ENCODE measurements at places on chromosomes 1 and 21.

DNA sequence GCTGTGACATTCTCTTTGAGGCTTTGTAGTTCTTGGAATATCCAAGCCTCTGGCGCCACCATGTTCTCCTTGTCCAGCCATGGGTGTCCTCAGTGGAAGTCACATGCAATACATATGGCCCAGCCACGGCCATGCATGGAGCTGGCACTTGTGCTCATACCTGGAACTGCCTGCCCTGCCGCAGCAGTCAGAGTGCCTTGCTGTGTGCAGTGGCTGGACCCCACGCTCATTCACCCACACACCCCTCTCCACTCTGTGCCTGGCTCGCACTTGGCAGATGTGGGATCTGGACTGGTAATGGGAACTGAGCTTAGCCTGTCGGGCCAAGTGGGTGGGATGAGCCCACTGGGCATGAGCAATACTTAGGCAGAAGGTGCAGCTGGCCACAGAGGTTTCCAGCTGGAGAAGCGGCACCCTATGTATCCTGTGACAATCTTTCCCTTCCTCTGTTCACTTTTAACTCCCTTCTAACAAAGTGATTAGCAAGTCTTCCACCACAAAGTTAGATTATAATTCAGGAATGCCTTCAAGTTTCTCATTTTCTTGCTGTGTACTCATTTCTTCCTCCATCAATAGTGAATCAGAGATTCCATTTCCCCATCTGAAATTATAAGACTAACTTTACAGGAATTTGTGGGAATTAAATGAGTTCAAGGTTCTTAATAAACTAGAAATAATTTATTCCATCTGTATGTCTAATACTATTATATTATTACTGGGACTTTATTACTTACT lies 351.6 kb upstream of the NCAM2 start:
- DNase-seq: no peak

DNA sequence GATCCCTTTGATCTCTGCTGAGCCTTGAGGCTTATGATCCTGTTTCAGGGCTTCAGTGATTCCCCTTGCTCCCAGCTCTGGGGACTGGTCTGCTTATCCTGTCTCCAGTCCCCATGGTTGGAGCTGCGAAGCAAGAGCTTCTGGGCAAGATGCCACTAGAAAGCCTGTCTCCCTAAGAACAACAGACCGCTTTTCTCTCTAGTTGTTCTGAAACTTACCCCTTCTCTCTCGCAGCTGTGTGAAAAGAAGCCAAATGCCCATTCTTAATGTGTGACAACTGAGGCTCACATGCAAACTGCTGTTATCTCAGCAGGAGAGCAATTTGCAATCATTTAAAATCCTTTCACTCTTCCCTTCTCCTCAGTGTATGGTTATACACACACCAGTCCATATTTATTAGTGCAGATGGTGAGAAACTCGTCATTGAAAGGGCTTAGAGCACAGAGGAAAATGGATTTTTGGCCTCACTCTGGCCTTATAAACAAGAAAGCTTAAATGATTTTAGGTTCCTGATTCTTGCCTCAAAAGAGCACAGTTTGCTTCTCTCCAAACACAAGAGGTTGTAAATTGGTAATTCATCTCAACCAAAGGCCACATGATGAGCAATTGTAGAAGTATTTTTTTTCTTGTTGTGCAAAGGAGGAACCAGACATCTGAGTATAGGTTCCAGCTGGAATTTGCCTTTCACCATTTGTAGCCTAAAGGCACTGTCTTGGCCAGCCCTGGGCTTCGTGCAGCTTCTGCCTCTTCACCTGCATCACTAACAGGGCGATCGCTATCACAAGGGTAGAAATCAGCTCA lies 179.2 kb upstream of the LMO4 start:
- DNase-seq: no peak

DNA sequence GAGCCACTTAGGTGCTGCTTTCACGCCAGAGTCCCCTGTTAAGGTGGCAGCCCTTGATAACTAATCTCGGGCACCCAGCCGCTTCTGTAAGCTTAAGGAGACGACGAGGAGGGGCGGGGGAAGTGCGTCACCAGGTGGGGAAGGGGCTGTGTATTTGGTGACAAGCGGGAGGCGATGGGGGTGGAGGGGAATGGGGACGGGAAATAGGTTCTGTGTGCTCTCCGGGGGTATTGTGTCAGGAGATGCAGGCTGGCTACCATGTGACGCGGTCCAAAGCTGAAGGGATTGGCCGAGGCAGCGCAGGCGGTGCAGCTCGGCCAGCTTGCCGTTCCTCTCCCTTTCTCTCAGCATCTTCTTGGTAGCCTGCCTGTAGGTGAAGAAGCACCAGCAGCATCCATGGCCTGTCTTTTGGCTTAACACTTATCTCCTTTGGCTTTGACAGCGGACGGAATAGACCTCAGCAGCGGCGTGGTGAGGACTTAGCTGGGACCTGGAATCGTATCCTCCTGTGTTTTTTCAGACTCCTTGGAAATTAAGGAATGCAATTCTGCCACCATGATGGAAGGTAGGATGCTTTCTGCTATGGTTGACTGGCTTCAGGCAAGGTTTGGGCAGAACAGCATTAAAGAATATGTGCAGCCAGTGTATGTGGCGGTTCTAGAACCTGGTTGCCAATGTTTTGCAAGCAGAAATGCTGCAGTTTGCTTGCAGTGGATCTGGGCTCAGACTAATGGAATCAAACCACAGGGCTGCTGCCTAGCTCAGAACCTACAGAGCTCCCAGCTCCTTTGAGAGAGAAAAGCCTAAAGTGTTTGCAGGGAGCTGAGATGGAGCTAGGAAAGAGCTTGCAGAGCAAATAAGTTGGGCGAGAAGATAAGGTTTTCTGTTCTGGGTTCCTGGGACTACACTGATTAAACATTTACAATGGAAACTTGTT lies at the start of gene SGIP1:
Gene SGIP1 (plus strand): TSS at position 350 of the 937 bp plus-strand sequence. CDS start 206 bp downstream, at position 556.
- no peak for DNase-seq

DNA sequence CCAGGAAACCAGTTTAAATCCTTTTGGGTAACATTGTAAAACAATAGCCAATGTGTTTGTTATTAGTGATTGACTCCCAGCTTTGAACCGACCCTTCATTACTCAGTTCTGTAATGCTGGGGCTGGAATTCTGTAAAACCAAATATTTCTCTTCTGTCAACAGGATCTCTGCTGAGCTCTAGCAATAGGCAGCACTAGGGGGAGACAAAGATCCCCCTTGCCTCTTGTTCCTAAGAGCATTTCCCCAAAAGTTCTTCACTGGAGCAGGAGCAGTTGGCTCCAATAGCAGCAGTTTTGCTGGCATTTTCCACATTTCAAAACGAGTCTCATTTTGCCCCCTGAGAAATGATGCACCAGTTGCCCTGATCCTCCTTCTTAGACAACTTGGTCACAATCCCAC lies 1671.1 kb downstream of the MRPL39 start:
- no peak for DNase-seq

DNA sequence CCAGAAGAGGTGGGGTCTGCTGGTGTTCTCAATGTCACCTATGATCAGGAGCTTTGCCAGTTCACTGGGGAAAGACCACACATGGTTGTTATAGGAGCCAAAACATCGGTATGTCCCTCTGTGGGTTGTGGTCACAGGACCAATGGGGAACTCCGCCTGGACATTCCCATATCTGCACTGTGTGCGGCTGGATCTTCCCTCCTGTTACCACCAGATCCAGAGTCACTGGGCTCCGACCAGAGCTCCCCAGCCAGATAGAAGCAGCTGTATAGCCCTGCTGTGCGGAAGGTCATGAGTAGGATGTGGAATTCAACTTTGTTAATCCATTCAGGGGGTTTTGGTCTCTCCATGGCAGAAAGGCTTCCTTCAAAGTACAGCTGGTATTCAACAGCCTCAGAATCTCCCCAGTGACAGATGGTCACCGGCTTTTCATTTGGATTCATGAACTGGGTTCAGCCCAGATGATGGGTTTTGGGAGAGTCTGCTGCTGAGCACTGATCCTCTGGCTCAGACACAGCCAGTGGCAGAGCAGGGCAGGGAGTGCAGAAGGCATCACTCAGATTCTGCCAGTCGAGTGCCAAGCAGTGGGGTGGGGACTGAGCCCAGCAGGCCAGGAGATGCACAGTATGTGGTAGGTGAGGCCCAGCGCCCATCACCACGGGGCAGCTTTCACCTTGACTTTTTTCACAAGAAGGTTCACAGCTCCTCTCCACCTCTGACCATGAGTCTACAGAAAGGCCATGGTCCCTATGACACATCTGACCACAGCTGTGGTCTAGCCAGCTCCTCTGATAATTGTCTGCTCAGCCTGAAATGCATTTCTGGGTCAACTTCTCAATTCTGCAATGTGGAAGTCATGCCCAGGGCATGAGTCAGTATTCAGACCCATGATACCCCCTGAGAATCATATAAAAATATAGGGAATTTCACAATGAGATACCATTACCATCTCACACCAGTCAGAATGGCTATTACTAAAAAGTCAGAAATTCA lies 2.9 kb upstream of the SHCBP1L start:
- DNase-seq: no peak
